ENCODE measurements at places on chromosomes 5 and 9.

DNA sequence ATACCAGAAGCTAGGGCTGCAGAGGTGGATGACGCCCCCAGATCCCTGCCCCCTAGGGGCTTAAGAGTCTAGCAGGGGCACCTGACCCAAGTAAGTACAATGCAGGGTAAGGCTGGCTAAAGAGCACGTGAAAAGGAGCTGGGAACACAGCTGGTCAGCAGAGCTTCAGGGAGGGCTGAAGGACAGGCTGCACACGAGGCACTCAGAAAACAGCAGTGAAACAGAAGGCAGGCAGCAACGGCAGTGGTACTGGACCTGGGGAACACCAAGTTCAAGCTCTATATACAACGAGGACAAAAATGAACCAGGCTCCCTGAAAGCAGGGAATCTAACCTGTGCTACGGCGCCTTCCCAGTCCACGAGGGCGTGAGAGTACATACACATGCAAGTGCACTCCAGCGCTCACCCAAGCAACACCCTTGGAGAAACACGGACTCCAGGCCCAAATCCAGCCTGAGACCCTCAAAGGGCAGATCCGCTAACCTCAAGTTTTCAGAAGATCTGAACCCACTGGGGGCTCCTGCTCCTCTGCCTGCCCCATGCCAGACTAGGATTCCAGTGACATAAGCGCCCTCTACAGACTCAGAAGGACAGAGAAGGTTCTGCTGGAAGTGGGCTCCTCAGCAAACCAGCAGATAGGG is 57.4 kb downstream of the PSMB7 start:
- no peak for DNase-seq

GRCh38 chr9:74697535-74697934 is 190.2 kb downstream of the TRPM6 start:
- DNase-seq, result no peak

DNA sequence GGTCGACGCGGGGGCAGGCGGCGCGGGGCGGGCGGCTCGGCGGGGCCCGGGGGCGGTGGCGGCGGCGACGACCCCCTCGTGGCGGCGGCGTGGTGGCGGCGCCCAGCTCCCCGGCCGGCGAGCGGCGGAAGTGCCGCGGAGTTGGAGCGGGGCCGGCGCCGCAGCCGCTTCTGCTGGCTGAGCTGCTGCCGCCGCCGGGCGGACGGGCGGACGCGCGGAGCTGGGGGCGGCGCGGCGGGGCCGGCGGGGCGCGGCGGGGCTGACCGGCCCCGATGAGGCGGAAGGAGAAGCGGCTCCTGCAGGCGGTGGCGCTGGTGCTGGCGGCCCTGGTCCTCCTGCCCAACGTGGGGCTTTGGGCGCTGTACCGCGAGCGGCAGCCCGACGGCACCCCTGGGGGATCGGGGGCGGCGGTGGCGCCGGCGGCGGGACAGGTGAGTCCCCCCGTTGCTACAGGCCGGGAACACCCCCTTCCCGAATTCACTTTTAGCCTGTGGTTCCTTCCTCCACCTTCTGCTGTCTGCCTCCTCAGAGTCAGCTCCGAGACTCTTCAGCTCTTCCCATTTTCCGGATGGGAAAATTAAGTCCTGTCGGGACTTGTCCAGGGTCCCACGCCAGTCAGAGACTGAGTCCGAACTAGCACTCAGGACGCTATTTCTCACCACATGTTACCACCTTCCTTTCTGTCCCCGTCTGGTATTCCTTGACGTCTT is at the start of gene GALNT10:
GALNT10 (plus strand) TSS at position 139 of the 710 bp plus-strand sequence; CDS start at position 273, 134 bp downstream.
- no peak for DNase-seq

DNA sequence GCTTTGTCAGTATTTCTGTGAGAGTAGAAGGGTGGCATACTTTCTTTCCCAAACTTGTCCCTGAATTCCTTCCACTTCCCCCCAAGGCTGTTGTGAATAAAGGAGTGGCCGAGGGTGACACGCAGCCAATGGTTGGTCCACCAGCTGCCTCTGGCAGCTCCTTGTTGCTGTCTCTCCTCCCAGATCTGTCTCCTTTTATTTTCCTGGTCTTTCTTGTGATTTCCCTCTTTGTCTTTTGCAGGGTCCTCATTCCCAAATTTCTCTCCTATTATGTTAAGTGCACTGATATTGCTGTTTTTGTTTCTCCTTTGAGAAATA is 137.5 kb upstream of the HMHB1 start:
- DNase-seq, result no peak

DNA sequence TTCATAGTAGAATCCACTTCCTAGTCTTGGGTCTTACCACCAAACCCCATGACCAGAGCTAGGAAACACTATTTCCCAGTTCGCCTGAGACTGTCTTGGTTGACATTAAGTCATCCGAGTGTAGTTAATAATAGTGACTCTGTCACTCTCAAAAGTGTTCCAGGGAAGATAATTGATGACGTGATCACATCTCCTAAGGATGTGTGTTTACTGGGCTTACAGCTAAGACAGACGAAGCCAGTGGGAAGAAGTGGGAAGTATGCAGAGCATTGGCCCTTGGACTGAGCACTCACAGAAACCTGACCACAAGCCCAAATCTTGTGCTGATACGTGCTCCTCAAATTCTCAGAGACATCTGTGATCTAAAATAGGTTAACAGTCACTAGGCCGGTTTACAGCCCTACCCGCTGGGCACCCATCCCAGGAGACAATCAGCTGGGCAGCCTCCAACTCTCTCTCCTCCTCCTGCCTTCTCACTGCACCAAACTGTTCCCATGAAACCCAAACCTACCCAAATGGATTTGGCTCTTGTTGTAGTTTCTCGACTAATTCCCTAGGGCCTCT is 316.6 kb downstream of the TLE1 start:
- no peak for DNase-seq
